ENCODE measurements at places on chromosomes 12 and 14. TPM values are rescaled to one million over a fixed set of nuclear protein-coding genes. Genes with fewer than 3 reads are reported as not detected.

DNA sequence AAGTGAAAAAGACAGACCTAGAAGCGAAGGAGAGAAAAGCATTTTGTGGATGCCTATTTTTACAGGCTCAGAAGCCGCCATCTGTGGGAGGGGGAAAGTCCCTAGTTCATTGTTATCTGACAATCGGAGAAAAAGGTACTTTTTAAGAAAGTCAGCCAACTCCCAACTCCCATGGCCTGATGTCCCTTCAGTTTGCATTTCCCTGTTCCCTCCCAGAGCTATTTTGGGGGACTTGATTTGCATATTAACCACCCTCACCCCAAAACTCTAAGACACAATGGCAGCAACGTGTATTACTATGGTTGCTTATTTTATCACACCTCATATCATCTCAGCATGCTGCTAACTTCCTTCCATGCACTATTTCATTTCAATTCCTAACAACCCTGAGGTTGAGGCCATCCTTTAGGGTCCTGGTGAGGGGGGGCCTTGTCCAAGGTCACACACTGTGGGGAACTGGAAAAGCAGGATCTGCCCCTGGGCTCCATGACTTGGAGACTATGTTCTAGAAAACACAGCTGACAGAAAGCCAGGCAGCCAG, 18.7 kb downstream of the HVCN1 start:
- no peak overlapping the region for H3K4me3 ChIP-seq
- no peaks in the 10 kb centered on the region for H3K4me1 ChIP-seq
- H3K27ac ChIP-seq = no peak overlapping the region
- no peaks in the 10 kb centered on the region for H3K36me3 ChIP-seq
- DNase-seq = no peak

TMPRSS12 gene
- total RNA-seq = not detected

GRCh38 chr14:64945431-64946178, 3.1 kb upstream of the GPX2 start:
- no peaks in the 10 kb centered on the region for H3K27me3 ChIP-seq
- peaks cover 4% of the 10 kb centered on the region for H3K36me3 ChIP-seq
- H3K4me3 ChIP-seq = no peak overlapping the region
- DNase-seq = no peak
- H3K27ac ChIP-seq = no peak overlapping the region

DNA sequence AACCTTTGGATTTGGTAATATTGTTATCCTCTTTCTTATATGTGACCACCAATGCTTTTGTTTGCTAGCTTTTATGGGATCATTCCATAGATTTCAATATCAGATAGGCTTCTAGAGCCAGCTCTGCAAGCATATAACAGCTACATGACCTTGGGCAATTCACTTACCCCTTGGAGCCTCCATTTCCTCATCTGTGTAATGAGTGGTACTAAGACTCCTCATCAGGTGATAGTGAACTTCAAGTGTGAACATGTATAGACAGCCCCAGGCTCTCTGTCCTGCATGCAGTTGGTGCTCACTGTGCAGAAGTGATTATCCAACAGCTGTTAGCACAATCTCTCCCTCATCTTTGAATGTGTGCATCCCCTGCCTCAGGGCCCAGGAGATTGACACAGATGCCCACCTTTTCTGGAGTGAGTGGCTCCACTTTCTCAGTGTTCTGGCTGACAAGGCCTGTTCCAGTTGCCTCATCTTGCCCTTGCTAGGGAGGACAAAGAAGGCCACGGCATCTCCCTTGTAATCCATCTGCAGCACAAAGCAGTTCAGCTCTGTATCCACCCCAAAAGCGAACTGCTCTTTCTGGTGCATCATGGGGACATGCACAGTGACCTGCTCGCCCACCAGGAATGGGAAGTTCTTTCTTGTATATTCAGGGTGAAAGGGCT, 9.2 kb downstream of the SERPINA9 start:
- H3K27ac ChIP-seq = no peak overlapping the region
- H3K4me1 ChIP-seq = no peaks in the 10 kb centered on the region
- H3K36me3 ChIP-seq = no peaks in the 10 kb centered on the region
- H3K4me3 ChIP-seq = no peak overlapping the region
- DNase-seq = no peak

CALM1 gene
- 328 TPM for total RNA-seq

Measured in kidney (tissue), 22 donors.